ENCODE measurements at places on chromosomes 4 and X.

- DNase-seq, result no peak
These were observed 241.3 kb downstream of the CFAP299 start for GRCh38 chr4:80576796-80577195.

GRCh38 chr4:106473515-106473914 lies 104.9 kb upstream of the GIMD1 start:
- no peak for DNase-seq

DNA sequence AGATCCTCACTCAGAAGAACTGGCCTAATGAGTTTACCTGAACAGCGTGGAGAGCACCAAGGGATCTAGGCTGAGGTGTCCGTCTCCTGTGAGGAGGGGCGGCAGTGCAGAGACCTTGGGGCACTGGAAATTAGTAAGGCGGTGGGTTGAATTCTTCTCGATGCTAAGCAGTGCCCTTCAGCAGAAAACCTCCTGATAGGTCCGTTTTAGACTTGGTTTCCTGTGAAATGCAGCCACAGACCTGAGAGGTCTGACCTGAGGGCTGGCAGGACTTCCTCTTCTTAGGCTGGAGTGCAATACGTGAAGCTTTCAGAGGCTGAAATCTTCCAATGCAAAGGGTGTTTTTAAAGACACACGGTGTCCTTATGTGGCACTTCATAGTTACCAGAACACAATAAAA lies at the start of gene CLNK:
Gene CLNK (minus strand): TSS at position 138 of the 400 bp plus-strand sequence. CDS start 16,899 bp downstream, outside the sequence.
- no peak for DNase-seq

GRCh38 chr4:1989533-1990347 lies 19.0 kb downstream of the NELFA start:
- DNase-seq, result no peak

DNA sequence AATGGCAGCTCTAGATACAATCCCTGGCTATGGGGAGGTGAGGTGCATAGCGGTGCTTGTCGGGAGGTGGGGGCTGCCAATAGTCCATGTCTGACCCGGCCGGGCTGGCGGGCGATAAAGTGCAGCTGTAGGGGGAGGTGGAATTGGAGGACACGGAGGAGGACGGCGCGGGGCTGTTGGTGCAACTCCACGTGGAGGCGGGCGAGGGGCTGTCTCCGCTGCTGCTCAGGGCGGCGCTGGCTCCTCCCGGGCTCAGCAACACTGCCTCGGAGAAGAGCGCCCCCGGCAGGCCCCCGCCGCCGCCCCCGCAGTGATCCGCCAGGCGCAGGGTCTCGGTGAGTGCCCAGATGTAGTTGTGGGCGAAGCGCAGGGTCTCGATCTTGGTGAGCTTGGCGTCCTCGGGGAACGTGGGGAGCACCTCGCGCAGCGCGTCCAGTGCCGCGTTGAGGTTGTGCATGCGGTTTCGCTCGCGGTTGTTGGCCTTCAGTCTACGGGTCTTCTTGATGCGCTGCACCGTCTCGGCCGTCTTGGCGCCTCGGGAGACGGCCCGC lies 1.3 kb downstream of the NEUROG2 start:
- DNase-seq, result no peak

DNA sequence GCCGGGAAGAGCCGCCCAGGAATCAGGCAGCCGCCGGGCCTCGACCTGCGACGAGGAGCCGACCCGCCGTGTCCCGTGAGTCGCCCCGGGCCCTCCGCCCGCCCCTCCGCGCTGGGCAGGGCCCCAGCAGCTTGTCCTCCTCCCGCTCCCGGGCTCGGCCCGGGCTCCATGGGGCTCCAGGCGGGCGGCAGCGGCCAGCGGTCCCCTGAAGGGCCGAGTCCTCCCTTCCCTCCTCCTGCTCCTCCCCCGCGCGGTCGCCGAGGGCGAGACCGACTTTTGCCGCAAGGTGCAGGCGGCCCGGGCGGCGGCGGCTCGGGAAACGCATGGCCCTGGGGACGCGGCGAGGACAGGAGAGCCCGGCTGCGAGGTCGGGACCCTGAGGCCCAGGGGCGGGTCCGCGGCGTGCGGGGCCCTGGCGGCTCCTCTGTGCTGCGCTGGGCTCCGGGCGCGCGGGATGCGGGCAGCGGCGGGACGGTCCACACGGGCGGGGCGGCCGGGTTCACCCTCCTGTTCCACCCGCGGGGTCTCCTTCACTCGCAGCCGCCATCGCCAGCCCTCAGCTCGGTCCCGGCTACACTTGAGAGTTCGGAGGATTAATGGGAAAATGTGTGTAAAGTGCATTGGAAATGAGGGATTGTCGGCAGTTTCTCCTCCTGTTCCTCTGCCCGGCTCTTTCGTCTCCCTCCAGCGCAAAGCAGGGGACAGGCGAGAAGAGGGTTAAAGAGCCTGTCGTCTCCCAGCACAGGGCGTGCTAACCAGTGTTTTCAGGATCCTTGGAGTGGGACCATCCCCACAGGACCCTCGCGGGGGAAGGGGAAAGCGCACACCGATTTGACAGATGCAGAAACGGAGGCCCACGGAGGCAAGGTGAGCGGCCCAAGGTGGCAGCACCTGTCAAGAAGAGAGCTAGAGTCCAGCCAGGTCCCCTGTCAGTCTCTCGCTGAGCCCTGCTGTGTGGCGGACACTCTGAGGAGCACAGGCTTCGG lies 16.6 kb upstream of the ZNF718 start:
- no peak for DNase-seq

- DNase-seq, result no peak
These were observed 134.0 kb upstream of the MAP9 start for GRCh38 chr4:155510771-155511170.

DNA sequence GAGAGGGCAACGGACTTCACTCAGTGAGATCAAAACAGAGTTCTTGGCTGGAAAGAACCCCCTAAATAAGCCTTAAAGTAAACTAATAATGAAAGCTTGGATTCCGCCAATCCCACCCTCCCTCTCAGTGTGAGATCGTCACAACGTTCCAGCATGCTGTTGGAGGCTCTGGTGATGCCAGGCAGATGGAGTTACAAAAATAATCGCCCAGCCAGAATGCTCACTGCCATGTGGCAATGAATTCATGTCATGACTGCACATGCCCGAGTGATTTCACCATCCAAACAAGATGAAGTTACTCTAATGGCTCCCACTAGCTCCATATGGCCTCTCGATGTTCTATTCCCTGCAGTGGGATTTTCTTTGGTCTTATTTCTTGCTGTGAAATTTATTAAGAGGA lies 248.0 kb downstream of the SPATA18 start:
- no peak for DNase-seq

DNA sequence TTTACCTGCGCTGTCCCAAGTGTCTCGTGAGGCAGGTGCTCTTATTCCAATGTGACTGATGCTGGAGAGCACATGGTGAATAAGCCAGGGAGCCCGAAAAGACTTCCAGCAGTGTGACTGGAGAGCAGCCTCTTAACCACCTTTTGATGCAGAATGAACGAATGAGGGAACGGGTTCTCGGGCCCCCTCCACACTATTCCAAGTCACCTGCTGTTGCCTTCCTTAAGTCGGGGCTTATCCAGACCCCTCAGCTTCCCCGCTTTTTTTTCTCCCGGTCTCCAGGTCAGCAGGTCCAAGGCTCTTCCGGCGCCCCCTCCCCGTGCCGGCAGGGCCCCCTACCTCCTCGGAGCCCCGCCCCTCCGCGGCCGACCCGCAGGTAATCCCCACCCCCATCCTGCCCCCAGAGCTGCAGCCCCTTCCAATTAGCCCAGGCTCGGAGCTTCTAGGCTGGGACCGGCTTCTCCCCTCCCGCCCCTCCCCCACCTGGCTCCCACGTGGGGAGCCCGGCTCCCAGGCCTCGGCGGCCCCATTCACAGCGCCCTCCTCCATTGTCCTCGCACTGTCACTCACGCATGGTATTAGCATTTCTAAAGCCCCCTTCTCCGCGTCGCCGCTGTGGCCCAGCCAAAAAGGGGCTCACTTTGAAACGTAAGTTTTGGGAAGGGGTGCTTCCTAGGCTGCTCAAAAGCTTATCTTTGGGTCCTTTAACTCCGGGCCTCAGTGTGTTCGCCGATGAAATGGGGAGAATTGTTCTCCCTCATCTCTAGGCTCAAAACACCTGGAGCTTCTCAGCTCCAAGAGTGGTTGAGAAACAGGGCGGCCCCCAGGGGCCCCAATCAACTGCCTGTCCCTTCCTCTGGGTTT lies 56.2 kb upstream of the PJA1 start:
- DNase-seq, result no peak

DNA sequence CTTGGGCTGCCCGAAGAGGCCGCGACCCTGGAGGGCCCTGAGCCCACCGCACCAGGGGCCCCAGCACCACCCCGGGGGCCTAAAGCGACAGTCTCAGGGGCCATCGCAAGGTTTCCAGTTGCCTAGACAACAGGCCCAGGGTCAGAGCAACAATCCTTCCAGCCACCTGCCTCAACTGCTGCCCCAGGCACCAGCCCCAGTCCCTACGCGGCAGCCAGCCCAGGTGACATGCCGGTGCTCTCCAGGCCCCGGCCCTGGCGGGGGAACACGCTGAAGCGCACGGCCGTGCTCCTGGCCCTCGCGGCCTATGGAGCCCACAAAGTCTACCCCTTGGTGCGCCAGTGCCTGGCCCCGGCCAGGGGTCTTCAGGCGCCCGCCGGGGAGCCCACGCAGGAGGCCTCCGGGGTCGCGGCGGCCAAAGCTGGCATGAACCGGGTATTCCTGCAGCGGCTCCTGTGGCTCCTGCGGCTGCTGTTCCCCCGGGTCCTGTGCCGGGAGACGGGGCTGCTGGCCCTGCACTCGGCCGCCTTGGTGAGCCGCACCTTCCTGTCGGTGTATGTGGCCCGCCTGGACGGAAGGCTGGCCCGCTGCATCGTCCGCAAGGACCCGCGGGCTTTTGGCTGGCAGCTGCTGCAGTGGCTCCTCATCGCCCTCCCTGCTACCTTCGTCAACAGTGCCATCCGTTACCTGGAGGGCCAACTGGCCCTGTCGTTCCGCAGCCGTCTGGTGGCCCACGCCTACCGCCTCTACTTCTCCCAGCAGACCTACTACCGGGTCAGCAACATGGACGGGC lies 579 bp downstream of the ABCD1 start:
- no peak for DNase-seq

GRCh38 chrX:109751698-109752097 lies 18.6 kb upstream of the ACSL4 start:
- DNase-seq, result no peak

DNA sequence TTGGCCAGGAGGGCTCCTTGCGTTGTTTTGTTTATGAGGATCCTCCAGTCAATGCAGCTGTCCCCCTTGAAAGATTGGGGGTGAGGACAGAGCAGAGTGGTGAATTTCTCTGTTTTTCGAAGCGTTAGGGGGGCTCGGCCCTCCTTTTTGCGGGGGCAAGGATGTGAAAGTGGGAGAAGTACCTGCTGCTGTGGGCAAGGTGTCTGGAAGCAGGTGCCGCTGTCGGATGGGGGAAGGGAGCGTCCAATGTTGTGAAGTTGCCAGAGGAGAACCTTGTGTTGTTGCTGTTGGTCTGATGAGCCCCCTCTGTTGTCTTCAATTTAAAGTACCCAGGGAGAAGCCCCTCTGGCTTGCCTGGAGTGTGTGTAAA lies 613 bp downstream of the GLRB start:
- DNase-seq, result no peak

GRCh38 chr4:174209341-174209740 lies 74.1 kb downstream of the FBXO8 start:
- no peak for DNase-seq

GRCh38 chr4:111066887-111067286 lies 444.0 kb upstream of the PITX2 start:
- no peak for DNase-seq

GRCh38 chrX:119622356-119623232 lies 16.4 kb upstream of the NKRF start:
- DNase-seq, result no peak

DNA sequence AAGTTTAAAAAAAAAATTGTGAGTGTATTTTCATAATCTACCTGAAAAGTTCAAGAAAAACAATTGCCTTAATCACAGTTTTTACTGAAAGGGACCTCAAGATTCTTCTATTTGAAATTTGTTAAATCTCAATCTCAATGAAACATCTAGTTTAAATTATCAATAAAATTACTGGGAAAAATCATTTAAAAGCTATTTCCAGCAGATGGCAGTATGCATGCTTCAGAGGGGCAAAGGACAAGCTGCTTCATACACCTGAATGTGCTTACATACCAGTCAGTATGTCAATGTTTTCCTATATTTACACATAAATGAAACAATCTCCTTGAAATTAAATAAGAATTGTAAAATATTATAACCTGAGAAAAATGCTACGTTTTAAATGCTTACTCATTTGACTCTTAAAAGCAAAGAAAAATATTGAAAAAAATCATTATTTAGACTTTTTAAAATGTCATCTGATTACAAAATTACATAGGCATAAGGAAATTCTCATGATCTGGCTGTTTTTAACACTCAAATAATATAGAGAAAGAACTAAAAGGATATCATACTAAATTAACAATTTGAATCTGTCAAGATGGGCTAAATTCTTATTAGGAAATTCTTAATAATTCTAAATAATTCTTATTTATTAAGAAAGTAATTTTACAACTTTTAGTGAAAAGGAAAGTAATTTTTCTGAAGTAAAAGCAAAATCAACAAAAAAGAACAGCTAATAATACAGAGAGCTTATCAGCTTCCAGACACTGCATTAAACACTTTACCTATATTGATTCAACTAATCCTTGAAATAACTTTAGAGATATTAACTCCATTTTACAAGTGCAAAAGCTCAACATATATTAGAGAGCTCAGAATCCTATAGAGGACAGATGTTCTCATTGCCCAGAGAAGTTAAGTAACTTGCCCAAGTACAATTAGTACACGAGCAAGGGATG lies 242.1 kb downstream of the ADAMTS3 start:
- DNase-seq, result no peak

GRCh38 chr4:24040811-24041210 lies 151.0 kb upstream of the PPARGC1A start:
- DNase-seq, result no peak

DNA sequence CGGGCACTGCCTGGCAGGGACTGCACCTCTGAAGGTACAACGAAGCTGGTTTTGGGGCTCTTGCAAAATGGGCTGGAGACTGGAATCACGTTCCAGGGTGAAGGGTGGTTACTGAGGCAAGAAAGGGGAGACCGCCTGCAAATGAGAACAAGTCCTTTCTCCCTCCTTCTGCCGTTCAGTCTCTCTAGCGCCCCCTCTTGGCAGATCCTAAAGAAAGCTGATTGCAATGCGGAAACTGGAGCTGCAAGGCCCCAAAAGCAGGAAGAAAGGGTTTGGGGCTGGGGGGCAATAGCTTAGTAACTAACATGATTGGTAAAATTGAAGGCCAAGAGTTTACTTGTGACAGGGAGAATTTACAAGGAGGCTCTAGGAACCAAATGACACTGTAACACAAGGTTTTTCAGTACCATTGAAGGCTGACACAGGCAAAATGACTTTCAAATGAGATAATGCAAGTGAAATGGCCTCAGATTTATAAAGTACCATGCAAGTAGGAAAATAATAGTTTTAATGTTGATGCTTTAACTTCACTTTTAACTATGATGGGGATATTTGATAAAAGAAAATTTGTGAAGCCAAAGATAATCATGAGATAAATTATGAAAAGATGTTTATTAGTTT lies 222.7 kb upstream of the HAND2 start:
- peak; percentile 0 for DNase-seq

Data from activated CD4-positive, alpha-beta T cell treated with anti-CD3 and anti-CD28 coated beads, Interleukin-2, amount 50 U/mL, for 1 hour (primary cell).